ENCODE measurements at places on chromosomes 12 and 14. TPM values are rescaled to one million over a fixed set of nuclear protein-coding genes. Genes with fewer than 3 reads are reported as not detected.
A peak's percentile ranks its signal among the peaks of the same experiment; 100 is the strongest.

AMDHD1 gene
- total RNA-seq = 0.67 TPM

GRCh38 chr14:85531587-85532373 is 1.8 kb downstream of the FLRT2 start:
- peak; percentile 82 for DNase-seq

- DNase-seq = no peak
Observed at GRCh38 chr12:59874781-59875180, 279.0 kb downstream of the SLC16A7 start.

RHOJ gene
- 3.0 TPM for total RNA-seq

PZP gene
- total RNA-seq = not detected

DNA sequence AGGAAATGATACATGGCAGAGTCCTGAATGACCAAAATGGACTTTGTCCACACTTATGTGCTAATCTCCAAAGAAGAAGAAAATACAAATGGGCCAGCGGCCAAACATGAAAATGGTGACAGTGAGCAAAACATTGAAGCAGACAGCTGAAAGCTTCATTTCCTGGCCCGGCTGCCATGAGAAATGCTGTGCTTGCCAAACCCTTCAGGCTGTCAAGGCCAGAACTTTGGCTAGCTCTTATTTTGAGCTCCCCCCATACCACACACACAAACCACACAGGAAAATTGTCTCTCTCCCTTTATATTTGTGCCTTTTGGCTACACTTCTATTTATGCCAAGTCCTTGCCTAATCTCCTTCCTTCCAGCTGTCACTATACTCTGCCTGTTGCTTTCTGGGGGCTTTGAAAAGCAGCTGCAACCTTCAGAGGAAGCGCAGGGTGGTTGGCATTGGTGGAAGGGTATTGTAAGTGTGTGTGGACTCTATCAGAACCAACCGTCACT is 323.8 kb downstream of the RAD51B start:
- no peak for DNase-seq

NRL gene
- total RNA-seq = 2.2 TPM

DENND5B gene
- 3.0 TPM for total RNA-seq

DNA sequence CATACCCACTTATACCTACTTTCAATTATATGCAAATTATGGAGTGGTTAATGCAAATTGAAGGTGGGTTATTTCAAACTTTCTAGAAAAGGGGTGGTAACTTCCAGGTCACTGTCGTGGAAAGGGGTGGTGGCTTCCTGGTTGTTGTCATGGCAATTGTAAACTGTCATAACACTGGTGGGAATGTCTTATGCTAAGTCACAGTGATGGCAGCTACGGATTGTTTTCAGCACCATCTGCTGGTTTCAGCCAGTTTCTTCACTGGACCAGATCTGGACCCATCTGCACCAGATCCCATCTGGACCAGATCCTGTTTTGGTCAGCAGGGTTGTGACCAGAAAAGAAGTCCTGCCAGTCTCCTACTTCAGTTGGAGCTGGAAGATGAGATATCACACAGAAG is 1469.3 kb downstream of the AACS start:
- DNase-seq = no peak

- DNase-seq = no peak
Observed at GRCh38 chr12:46517579-46517962, 145.0 kb upstream of the SLC38A2 start.

DNA sequence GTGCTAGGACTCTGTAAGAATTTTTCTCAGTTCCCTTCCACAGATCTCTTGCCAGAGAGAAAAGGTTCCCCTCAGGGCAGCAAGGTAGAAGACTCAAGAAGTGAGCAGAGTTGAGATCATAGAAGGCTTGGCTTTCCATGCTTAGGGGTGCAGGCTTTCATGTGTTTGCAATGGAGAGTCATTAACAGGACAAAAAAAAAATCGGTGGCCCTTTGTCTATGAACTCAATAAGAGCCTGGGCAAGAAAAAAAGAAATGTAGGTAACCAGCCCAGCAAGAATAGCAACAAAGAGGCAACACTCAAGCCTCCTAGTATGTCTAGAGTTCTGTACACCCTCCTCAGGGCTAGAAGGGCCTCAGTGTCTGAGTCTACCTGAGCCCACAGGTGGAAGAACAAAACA is 23.4 kb upstream of the LRP6 start:
- DNase-seq = no peak

DNA sequence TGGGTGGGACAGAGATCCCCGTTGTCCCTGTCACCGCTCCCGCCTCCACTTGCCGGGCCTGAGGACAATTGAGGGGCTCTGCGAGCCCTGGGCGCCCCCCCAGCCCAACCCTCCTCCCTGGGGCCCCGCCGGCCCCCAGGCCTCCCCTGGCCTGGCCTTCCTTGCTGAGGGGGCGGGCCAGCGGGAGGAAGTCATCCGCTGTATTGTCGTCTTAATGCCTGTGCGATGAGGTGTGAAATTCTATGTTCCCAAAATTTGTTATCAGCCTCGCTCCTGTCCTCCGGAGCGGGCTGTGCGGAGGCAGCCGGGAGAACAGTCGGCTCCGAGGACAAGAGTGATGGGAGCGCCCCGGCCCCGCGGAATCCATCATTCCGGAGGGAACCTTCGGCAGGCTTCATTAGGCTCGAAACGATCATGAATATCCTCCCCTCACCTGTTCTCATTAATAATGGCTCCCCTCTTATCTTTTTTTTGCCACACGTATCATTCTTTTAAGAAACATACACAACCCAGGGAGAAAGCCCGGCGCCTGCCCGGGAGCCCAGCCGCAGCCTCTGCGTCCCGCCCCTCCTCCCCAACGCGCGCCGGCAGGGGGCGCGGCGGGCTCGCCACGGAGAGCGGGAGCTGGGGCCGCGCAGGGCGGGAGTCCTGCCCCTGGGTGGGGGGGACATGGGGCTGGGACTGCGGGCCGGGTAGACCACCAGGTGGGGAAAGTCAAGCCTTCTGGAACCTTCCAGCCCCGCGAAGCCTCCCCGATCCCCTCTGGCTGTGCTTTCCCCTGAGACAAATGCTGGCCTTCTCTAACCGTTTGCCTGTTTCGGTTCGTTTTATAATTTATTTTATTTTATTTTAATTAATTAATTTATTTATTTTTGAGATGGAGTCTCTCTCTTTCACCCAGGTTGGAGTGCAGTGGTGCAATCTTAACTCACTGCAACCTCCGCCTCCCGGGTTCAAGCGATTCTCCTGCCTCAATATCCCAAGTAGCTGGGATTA is 17.1 kb upstream of the DLK1 start:
- no peak for DNase-seq

DNA sequence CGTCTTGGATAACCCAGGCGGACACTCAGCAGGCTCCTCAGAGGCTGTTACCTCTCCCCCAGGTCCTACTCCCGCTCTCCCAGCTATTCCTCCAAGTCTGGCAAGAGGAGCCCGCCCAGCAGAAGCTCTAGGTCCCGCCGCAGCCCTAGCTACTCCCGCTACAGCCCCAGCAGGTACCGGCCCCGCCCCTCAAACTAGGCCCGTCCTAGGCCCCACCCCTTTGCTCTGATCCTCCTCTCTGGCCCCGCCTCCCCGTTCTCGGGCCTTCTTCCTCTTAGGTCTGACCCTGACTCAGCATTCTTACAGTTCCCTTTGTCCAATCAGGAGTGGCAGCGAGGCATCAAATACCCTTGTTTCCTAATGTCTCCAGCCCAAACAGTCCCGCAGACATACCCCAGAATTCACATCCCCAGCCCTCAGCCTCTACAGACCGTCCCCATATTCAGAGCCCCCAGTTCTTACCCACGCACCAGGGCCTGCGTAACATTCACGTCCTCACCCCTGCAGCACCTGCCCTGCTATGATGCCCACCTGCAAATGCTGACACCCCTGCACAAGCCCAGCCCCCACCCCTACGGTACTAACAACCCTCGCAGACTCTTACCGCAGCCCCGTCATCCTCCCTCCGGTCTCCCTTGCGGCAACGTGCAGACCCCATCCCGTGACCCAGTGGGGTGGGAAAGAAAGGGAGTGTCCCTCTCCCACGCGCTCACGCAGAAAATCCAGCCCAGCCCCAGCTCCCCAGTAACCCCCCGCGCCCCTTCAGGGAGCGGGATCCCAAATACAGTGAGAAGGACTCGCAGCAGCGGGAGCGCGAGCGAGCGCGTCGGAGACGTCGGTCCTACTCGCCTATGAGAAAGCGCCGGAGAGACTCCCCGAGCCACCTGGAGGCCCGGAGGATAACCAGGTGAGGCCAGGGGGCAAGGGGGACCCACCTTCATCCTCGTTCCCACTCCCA is 25.0 kb upstream of the HSPB8 start:
- DNase-seq = no peak

DNA sequence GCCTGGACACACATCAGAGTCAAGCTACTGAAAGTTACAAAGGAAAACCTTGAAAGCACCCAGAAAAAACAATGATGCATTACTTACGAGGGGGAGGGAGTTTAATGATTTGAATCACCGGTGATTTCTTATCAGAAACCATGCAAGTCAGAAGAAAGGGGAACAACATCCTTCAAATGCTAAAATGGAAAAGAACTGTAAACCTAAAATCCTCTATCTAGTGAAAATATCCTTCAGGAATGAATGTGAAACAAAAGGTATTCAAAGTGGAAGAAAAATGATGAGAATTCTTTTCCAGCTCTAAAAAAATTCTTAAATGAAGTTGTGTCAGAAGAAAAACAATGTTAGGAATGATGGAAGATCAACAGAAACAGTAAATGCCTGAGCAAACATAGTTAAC is 16.8 kb downstream of the SCAF11 start:
- DNase-seq = no peak

DNA sequence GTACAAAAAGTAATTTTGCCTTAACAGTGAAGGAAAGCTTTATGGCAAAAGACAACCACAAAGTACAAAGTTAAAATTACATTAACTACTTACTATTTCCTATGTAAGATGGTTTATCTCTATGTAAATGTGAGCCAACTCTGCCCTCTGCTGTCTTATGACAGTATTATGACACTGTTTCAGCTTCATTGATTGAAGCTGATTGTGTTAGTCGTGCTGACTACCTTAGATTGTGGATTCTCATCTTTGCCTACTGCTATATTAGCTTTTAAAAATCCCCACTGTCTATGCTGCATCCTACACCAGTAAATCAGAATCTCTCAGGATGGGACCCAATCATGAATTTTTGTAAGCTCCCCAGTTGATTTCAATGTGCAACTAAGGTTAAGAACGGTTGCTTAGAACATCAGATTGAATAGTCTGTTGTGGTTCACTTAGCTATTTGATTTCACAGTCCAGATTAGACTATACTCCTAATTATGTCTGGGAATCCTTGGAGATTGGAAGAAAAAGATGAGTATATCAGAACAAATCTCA is 12.2 kb upstream of the SPTB start:
- peak; percentile 43 for DNase-seq

DNA sequence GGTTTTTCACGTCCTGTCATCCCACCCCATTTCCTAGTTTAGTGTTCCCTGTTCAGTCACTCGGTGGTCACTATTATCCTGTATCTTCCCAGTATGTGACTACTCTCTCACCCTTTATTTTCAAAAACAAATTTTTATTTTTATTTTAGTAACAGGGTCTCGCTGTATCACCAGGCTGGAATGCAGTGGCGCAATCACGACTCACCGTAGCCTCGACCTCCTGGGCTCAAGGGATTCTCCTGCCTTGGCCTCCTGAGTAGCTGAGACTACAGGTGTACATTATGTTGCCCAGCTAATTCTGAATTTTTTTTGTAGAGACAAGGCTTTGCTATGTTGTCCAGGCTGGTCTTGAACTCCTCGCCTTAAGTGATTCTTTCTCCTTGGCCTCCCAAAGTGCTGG is 20.1 kb upstream of the PRICKLE1 start:
- no peak for DNase-seq

DNA sequence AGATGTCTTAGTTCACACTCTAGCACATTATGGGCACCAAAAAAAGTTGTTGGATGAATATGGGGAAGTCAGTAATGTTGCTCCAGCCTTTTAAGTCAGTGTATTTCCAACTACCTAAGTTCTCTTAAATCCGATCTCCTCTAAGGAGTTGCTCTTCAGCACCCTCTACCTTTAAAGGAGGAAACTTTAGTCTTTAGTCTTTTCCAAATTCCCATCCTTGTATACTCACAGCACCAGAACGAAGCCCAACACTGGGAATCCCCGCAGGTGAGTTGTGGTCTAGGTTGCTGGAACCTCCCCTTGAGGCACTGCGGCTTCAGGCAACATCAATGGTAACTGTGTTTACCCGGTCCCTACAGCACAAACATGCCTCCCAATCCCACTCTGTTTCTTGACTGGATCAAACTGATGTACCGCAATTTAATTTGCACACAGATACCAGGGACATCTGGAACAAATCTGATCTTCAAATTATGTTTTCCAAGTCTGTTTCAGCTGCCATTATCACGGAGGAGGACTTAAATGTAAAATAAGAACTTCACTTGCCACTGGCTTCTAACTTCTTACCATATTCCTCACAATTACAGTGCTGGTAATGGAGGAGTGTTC is 179.0 kb downstream of the FOXN3 start:
- DNase-seq = peak; percentile 6

SLCO1C1 gene
- not detected for total RNA-seq

GRCh38 chr12:27095346-27095745 is 13.0 kb upstream of the C12orf71 start:
- DNase-seq = peak; percentile 22

DNA sequence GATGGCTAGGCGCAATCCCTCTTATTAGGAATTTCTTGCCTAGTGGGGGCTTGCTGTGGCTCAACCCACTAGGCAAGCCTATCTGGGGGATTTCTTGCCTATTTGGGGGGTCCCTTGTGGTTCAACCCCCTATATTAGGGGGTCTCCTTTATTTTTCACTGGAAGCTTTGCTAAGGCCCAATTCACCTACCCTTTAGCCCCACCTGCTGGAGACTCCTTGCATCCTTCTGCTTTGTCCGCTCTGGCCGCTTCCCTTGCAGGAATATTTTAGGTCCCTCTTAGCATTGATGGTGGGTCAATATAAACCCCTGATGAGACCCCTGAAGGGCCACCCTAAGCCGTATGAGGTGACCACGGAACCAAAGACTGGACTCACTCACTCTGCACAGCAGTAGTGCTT is 1552.1 kb downstream of the AACS start:
- no peak for DNase-seq

Data from mammary epithelial cell (primary cell).